Mesothelial cell of epicardium (in vitro differentiated cells): ENCODE measurements at places on chromosomes 12 and 14. TPM values are rescaled to one million over a fixed set of nuclear protein-coding genes. Genes with fewer than 3 reads are reported as not detected.
A peak's percentile ranks its signal among the peaks of the same experiment; 100 is the strongest.

- peak; percentile 73 for DNase-seq
Measured at GRCh38 chr12:48001505-48002413, 2.5 kb downstream of the COL2A1 start.

DNA sequence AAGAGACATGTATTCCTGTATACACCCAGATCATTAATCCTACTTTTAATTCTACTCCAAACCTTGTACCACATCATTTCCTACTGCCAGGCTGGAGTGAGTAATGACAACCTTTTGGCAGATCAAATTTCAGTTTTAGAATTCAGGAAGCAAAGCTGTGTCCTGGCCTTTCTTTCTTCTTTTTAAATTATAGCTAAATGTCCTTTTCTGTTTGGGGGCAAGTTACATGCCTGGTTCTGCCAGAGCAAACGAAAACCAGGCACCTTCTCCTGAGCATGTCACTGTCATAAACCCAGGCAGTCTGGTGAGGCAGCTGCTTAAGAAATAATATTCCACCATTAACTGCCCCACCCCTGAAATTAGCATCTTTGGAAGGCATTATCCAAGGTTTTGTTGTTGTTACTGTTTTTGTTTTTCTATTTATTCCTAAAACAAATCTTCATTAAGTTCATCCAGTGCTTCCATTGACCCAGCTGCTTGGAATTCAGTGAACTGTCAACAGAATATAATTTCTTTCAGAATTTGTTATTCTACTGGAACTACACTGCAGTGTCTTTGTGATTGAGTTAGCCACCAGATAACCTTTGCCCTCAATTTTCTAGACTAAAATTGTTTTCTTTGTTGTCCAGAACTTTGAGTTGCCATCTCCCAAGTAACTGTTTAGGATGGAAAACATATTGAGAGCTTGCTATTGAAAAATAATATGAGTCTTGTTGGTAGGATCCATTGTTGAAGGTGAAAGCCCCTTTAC, 33.2 kb downstream of the SAMD4A start:
- DNase-seq = no peak

GRCh38 chr12:71455028-71455737, 15.6 kb downstream of the LGR5 start:
- DNase-seq = no peak

Gene OR6C2
- not detected in 3 replicates for total RNA-seq

DNA sequence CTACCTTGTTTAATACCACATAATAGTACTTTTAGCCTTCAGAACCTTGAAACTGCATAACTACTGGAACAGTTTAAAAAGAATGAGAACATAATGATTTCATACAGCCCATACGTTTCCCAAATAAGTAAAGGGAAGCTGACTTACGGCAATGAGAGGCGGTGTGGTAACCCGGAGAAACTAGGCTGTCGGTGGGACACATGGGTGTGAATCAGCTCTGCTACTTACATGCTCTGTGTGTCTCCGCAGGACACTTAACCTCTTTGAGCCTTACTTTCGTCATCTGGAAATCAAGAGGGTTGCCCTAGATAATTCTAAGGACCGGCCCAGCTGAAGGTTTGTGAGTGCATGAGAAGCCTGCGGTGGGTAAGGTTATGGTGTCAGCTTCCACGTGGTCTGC, 49.3 kb upstream of the PLEKHG3 start:
- DNase-seq = no peak

DNA sequence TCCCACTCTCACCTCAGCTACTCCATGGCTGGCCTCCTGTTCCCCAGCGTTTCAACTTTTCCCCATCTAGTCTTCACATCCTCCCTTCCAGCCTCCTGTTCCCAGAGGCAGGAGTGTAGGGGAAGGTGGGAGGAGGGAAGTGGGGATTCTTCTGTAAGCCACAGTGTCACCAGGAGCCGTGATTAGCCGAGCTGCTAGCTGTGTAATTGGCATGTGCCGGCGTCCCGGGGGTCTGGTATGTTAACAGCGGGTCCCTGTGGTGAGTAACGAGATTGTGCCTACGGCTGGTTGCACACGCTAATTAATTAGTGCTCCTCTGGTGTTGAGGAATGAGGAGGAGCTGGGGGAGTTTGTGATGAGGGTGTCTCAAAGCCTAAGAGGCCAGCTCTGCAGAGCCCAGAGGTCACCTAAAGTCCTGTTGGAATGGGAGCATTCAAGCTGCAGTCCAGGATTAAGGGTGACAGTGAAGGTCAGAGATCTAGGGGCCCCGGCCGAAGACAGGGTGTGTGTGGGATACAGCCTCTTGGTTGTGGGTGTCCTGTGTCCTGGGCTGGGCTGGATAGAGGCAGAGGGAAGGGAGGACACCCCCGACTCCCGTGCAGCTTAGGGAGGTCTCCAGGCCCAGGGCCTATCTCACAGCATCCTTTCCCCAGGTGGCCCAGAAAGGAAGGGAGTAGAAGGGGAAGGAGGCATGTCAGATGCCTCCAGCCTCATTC, 10.0 kb upstream of the CALCOCO1 start:
- no peak for DNase-seq

DNA sequence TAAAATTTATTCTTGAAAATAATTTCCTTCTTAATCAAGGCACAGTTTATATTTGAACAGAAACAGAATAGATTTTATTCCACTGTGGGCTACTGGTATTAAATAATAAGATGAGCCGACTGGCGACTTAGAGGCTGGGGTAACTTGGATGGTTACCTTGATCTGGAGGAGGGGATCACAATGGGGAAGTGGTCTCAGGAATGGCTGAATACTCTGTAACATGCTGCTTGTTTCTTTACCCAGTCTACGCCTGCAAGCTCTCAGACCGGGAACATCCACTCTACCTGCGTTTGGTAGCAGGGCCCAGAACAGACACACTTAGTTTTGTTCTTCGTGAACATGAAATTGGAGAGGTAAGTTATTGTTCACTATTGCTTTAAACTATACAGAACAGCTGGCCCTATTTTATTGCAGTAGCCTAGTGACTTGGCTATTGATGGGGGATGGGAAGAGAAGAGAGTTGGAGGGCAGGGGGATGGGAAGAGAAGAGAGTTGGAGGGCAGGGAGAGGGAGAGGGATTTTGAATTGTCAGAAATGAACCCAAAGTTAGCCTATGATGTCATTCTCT, 67.9 kb downstream of the GNS start:
- DNase-seq = no peak

Gene CIROP
- total RNA-seq = not detected in 3 replicates

DNA sequence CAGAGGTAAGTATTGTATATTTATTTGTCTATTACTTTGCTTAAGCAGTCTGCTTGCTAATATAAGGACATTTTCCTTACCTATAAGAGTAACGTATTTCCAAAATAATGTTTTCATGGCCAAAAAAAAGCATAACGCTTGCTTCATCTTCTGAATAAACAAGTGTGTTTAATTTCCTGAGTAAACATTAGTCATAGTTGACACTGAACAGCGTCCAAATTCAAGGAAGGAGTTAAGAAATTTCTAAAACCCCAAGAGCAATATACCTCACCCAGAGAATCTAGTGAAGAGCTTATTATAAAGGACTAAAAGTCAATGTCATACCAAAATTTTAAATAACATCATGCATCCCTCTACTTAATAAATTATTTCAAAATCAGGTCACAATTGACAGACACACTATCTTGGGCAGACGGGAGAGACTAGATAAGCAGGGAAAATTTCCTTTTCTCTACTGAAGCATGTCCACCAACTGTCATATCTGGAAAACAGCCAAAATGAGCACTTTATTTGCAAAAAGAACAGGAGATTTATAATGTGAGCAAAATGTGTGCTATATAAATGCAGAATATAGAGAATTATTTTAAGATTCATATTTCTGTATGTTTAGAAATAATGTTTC, 25.1 kb downstream of the ANKS1B start:
- DNase-seq = no peak

DNA sequence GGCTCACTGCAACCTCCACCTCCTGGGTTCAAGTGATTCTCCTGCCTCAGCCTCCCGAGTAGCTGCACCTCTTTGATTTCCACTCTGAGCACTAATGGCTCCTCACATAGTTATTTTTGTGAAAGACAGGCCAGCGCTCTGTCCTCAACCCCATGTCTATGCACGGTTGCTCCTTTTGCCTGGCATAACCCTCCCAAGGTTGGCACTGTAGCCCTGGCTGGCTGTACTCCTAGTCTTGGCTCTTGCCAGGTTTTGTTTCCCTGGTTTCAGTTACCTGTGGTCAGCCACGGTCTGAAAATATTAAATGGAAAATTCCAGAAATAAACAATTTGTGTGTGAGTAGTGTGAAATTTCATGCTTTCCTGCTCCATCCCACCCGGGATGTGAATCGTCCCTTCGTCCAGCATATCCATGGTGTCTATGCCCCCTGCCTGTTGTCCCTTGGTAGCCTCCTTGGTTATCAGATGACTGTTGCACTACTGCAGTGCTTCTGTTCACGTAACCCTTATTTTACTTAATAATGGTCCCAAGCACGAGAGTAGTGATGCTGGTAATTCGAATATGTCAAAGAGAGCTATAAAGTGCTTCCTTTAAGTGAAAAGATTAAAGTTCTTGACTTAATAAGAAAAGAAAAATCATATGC, 12.3 kb upstream of the DCD start:
- no peak for DNase-seq

DNA sequence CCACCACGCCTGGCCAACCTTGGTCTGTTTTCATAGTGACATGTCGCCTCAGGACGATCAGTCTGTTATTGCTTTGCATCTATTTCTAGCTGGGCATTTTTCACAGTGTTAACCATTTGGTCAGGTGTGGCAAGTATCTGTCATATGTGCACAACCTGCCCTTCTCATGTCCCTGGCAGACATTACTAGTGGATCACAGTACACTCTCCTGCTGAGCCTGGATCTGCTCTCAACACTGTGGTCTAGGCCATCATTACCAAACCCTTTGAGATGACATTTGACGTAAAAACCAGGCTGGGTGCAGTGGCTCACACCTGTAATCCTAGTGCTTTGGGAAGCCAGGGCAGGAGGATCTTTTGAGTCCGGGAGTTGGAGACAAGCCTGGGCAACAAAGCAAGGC, 29.4 kb upstream of the NOS1 start:
- DNase-seq = no peak

DNA sequence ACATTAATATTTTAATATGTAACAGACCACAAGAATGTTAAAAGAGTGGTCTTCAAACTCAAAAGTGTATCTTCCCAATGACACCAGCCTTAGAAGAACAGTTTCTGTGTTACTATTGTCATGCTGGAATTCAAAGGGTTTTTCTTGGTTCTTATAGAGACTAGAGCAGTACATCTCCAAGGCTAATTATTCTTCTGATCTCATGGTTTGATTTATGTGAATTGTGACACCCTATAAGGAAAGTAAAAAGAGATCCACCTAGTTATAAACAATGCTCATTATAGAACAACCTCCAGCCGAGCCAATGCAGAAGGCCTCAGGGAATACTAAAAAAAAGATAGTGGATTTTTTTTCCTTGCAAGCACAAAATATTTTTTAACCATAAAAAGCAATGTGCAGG, 65.5 kb downstream of the PTPRO start:
- no peak for DNase-seq

- no peak for DNase-seq
Measured at GRCh38 chr14:80764496-80764895, 177.0 kb downstream of the CEP128 start.

DNA sequence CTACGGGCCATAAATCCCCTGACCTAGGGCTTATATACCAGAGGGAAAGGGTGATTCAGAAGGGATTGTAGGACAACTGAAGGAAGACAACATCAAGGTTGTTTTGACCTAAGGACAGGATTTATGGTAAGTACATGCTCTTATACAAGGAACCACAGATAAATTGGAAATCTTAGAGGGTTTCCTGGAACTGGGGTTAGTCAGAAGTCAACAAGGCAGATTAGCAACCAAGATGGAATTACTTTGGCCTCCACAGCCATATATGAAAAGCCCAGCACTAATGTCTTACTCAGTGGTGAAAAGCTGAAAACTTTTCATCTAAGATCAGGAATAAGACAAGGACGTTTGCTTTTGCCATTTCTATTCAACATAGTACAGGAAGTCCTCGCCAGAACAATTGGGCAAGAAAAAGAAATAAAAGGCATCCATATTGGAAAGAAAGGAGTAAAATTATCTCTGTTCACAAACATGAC, 5.4 kb downstream of the TMBIM4 start:
- DNase-seq = no peak

Gene FCF1
- 43.9 to 46.8 TPM (median 44.5 TPM) in 3 replicates for total RNA-seq

GRCh38 chr12:94586589-94587259, 63.6 kb downstream of the TMCC3 start:
- DNase-seq = no peak

GRCh38 chr14:75811872-75812499, 150.9 kb downstream of the TTLL5 start:
- DNase-seq = no peak

DNA sequence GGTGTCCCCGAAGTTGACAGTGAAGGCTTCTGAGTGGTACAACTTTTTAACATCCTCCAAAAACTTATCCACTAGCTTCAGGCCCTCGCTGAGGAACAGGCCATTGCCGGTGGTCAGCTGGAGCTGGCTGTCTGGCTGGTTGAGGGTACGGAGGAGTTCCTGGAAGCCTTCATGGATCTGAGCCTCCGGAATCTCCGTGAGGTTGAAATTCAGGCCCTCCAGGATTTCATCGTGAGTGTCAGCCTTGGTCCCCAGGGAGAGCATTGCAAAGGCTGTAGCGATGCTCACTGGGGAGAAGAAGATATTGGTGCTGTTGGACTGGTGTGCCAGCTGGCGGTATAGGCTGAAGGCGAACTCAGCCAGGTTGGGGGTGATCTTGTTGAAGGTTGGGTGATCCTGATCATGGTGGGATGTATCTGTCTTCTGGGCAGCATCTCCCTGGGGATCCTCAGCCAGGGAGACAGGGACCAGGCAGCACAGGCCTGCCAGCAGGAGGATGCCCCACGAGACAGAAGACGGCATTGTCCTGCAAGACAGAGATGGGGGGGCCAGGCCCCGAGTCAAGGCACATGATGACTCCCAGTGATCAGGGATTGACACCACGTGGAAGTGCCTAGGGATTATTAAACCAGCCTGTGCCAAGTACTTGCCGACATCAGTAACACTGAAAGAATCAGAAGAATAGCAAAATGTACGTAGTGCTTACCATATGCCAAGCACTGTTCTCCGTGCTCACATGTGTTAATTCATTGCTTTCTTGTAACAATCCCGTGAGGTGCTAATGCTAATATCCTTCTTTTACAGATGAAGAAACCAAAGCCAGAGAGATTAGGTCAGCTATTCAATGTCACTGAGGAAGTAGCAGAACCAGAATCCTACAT, 5.4 kb downstream of the SERPINA1 start:
- DNase-seq = no peak

Gene NANOG
- total RNA-seq = 0.32 to 0.58 TPM (median 0.42 TPM) in 3 replicates

- DNase-seq = no peak
Measured at GRCh38 chr14:56002876-56003625, 115.2 kb upstream of the PELI2 start.

- DNase-seq = no peak
Measured at GRCh38 chr14:92175811-92176210, 54.0 kb downstream of the CPSF2 start.
